Activated effector memory CD4-positive, alpha-beta T cell treated with Interleukin-2 at 50 U/mL for 16 hours (primary cell): ENCODE measurements at places on chromosomes 13 and 19.

DNA sequence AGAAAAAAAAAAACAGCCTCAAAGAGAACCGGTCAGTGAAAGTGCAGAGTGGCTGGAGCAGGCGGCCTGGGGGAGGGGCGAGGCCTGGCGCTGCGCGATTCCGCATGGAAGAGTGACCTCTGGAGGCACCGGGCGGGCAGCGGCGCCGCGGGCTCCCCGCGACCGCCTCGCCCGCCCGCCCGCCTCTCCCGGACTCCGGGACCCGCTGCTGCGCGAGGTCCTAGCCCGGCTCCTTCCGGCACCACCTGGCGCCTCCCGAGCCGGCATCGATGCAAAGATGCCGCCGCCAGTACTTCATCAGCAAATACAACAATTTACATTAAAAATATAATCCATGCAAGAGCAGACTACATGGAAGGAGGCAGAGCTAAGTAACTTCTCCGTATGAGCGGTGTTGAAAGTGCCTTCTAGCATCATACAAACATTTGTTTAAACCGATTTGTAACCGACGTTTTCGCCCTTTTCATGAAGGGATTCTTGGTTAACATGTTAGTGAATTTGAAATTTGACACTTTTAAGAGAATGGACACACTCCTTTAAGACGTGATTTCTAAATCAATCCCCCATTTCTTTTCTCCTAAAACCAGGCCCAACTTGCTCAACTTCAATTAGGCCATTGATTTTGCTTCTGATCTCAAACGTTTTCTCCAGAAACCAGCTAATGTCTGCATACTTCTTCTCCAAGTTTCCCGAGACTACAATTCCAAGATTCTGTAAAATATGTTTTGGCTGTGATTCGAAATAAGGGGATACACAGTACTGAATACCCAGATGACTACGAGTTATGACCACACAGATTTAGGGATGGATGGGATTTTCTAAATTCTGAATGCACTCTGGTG is 2.1 kb downstream of the EFNB2 start:
- DNase-seq = no peak

GRCh38 chr19:28359431-28360414 is 853.2 kb downstream of the UQCRFS1 start:
- no peak for DNase-seq

GRCh38 chr13:49667773-49668172 is 23.5 kb downstream of the EBPL start:
- no peak for DNase-seq

GRCh38 chr13:33757713-33758112 is 60.2 kb upstream of the RFC3 start:
- no peak for DNase-seq

- no peak for DNase-seq
These were observed 25.2 kb upstream of the IPO5 start for GRCh38 chr13:97928301-97928700.

- DNase-seq = no peak
These were observed 28.3 kb downstream of the RCBTB2 start for GRCh38 chr13:48504606-48505005.
